ENCODE measurements at places on chromosomes 1 and 21.

- DNase-seq: no peak
These were observed 601.0 kb downstream of the NUF2 start for GRCh38 chr1:163922743-163923201.

DNA sequence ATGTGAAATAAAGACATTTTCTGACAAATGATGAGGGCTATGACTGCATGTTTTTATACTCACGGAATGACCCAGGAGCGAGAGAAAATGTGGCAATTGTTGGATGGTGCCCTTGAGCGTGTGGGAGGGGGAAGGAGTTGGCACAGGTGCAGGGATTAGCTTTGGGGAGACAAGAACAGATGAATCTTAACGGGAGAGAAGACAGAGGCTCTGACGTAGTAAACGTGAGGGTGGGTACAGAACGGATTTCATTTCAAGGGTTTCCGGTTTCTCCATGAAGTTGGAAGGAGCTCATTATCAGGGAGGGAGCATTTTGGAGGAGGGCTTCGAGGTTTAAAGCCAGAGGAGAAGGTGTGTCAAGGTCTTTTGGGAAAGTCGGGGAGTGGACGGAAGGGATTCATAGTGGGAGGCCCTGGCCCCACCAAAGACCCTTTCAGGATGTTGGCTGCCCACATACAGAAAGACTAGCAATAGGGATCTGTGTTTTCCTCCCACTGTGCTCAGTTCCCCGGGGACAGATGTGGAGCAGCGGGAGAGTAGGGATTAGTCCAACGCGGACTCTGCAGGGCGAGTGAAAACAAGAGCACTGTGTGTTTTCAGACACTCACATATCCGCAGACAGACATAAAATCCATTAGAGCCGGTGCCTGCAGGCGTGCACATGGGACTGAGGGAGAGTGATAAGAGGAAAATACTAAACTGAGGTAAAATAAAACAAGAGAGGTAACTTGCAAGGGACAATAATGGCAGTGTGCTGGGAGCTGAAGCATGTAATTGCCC is 584.1 kb downstream of the AJAP1 start:
- DNase-seq: no peak

GRCh38 chr1:30229557-30229956 is 493.8 kb downstream of the MATN1 start:
- no peak for DNase-seq

GRCh38 chr1:183097438-183098051 is 74.3 kb downstream of the LAMC1 start:
- no peak for DNase-seq

DNA sequence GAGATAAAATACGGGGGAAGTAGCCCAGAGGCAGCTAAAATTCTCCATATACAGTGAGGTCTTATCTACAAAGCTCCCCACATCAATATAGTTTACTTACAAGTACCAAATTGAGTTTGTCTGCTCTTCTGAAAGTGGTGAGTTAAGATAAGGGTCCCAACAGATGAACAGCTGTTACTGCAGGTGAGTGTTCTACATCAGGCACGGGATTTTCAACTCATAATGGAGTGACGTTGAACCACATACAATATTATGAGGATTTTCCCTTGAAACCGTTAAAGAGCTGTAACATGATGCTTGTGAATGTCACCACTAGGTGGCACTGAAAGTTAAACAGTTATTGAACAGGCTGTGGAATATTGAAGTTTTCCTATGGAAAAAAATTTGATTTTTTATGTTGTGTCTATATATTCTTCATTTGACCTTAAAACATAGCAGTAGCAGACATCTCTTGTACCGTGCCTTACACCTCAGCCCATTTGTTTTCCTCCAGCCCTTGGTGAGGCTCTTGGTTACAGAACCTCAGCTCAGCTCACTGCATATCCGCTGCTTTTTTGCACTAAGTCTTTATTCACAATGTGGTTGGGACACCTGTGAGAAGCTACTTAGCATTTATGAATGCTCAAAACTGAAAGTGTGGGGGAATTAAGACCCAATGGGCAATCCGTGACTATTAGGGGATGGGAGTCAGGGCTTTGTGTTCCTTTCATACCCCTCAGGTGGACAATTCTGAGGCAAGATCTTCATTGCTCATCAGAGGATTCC is 23.2 kb downstream of the CD1D start:
- no peak for DNase-seq

- no peak for DNase-seq
These were observed 2.7 kb downstream of the HIVEP3 start for GRCh38 chr1:41915786-41916571.

DNA sequence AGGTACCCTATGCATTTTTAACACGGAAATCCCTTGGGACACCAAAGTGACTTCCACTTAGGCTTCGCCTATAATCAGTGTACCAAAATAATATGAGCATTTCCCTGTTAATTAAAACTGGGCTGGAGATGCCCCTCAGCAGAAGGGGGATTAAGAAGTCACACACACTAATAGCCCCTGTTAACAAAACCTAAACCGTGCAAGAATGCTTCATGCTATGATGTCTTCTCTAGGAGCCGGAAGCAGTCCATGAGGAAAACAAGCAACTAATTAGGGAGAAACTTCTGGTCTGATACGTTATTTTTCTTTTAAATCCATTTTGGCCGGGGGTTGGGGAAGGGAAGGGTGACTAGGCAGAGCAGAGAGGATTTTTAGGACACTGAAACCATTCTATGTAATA is 123.4 kb downstream of the ESRRG start:
- DNase-seq: no peak

GRCh38 chr21:23534850-23535249 is 2072.4 kb downstream of the MRPL39 start:
- no peak for DNase-seq

DNA sequence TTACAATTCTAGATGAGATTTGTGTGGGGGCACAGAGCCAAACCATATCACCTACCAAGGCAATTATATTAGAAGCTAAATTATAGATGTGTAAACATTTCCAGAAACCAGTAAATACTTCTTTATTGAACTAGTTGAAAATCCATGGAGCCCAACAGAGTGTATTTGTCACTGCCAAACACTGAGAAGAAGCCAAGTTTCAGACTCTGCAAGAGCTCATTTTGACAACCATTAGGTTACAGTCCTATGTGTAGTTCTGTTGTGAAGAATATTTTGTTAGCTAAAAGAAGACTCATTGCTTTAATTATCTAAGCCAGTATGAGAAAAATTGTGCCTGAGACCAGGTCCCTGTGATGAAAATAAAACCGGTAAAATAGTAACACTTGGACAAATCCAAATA is 358.9 kb upstream of the SGIP1 start:
- no peak for DNase-seq

- DNase-seq: no peak
These were observed 12.1 kb downstream of the SH3BGRL3 start for GRCh38 chr1:26291939-26292338.

- DNase-seq: no peak
These were observed 62.3 kb downstream of the HLCS start for GRCh38 chr21:36904093-36904666.

DNA sequence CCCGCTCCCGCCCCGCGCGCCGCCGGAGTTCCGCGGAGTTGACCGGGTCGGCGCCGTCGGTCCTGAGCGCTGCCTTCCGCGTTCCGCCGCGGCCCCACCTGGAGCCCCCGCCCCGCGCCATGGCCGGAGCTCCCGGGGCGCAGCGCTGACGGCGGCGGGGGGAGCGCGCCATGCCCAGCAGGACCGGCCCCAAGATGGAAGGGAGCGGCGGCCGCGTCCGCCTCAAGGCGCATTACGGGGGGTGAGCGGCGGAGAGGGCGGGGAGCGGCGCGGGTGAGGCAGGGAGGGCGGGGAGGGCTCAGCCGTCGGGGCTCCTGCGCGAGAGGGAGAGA is 216 bp downstream of the PRKCZ start:
- DNase-seq: no peak
